ENCODE measurements at places on chromosomes 5 and 9.

GRCh38 chr9:6051511-6051950, 36.1 kb upstream of the RANBP6 start:
- no peak for DNase-seq

DNA sequence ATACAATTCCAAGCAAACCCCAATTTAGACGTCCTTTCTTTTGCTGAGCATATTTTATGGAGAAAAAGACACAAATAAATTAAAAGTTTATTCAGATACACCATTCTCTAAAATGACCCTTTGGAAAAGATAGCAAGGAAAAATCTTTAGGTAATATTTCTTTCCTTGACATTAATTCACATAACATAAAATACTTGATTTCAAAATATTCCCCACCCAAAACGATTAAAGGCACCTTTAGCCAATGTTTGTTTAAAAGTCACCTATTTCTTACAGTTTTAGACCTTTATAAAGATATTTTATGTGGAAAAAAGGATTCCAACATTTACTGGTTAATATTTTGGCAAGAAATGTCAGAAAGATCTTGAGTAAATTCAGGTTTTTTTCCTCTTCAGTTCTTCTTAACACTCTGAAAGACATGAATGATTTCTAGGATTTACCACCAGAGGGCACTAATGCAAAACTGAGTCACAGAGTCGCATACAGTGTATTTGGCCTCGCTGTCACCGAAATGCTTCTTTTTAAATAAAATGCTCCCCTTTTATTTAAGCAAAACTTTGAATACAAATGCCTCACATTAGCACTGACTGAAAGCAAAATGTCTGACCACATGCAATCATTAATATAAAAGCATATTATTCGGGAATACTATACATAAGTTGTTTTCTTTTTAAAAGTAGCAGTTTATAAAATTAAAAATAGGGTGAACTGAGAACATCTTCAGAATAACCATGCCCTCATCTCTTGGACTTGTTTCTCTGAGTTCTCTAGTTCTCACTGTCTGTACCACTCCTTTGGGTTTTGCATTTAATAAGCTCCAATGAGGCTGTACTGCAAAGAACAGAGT, 122.5 kb downstream of the SLC1A3 start:
- peak; percentile 75 for DNase-seq

GRCh38 chr5:164577742-164578141, 1072.3 kb downstream of the MAT2B start:
- no peak for DNase-seq

GRCh38 chr9:136611606-136612005, 51.1 kb upstream of the EGFL7 start:
- no peak for DNase-seq

DNA sequence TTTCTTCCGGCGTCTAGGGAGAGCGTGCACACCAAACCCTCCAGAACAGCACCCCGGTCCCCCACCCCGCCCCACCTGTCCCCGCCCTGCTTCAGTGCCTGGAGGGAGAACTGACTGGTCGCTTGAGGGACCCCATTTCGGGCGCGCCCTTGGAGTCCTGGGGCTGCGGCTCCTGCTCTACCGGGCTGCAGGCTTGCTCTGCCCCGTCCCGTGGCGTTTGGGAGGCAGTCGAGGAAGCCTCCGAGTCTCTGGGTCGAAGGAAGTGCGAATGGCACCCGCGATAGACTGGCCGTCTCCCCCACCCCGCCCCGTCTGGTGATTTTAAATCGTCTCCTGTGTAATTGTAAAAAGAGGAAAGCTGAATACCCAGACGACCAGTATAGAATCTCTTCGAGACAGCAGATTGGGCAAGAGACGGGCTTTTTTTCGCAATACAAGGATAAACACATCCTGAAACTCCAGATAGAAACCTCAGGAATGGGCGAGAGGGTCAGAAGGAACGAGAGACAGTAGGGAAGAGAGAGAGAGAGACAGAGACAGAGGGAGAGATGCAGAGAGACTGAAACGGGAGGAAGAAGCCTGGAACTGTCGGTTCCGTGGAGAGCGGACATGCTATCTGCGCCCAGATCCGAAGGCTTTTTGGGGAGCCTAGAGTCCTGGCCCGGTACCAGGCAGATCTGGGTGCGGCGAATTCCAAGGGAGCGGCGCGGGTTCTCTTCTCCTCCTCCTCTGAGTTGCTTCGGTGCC, 9.9 kb downstream of the PRDM6 start:
- peak; percentile 48 for DNase-seq

GRCh38 chr9:129853614-129854013, 18.4 kb downstream of the USP20 start:
- no peak for DNase-seq

DNA sequence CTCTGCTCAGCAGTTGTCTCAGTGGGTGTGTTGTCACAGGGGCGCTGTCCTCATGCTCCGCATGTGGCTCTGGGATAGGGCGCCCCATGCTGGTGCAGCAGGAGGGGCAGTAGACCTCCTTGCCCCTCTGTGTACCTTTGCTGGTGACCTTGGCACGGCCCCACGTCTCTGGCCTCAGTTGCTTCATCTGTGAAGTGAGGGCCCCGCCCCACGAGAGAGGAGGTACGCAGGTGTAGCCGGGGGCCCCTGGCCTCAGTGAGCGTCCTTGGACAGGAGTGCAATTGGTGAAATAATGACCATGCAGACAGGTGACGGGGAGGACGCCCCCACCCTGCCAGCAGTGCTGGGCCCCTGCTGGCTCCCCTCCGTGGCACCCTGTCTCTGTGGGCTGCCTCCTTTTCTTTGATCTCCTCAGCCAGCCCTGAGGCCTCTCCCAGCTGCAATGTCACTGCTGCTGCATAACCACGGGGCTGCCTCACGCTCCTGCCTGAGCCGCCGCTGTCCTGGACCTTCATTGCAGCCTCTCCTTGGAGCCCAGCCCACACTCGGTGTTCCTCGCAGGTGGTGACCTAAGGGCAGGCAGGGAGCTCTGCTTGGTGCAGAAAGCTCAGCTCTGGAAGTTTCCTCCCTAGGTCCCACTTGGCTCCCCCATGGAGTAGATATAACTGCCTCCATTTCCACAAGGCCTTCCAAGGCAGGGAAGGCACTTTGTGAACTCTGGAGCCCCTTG, 57.3 kb downstream of the PHF2 start:
- no peak for DNase-seq

GRCh38 chr9:34072410-34072809, 23.7 kb upstream of the UBAP2 start:
- no peak for DNase-seq

DNA sequence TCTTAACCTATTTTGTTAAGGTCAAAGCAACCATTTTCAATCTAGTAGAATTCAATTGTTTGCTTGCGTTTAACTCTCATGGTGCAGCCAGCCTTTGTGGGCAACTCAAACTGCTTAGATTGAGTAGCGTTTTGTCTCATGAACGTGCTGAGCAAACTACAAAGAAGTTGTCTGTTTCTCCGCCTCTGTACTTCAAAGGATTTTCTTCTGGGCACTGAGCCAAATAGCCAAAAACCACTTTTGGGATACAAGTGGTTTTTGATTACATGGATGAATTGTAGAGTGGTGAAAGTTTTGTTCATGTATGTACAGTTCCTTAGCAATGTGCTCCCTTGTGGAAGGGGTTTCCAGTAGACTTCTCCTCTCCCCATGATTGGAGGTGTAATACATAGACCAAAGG, 122.9 kb downstream of the CFAP90 start:
- no peak for DNase-seq

GRCh38 chr5:88287846-88288527, 19.3 kb upstream of the TMEM161B start:
- DNase-seq = no peak

DNA sequence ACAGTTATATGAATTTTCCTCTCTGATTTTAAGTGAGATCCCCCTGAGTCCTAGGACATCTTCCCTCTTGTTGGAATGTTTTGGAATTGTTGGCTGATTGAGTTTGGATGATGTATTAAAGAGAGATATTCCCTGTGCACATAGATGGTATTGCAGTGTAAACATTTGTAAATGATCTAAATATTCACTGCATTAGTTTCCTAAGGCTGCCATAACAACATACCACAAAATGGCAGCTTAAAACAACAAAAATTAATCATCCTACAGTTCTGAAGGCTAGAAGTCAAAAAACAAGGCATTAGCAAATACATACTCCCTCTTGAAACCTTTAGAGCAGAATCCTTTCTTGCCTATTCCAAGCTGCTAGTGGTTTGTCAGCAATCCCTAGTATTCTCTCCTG, 38.0 kb upstream of the MROH2B start:
- peak; percentile 27 for DNase-seq

DNA sequence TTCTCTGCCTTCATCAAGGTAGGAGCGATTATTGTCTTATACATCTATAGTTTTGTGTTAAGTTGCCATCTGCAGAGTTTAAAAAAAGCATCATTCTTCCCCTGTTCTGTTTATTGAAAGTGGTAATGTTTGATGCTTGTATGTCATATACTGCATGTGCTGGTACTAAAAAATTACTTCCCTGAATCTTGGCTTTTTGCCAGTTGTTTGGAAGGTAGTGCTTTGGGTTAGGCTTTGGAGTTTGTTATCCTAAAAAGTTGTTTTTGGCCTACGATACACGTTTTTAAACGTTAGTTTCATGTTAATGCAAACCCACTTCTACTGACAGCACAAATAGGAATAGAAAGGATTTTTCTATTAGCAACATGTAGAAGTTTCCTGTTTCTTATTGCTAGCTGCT, 158.3 kb downstream of the GIN1 start:
- DNase-seq = no peak

GRCh38 chr5:106796081-106796480, 874.7 kb downstream of the EFNA5 start:
- no peak for DNase-seq

- DNase-seq = no peak
Observed at GRCh38 chr9:91174772-91175171, 186.9 kb downstream of the AUH start.

GRCh38 chr5:75521195-75521594, 9.5 kb downstream of the POLK start:
- no peak for DNase-seq

GRCh38 chr5:65418661-65419060, 63.1 kb downstream of the ADAMTS6 start:
- DNase-seq = peak; percentile 16

- no peak for DNase-seq
Observed at GRCh38 chr5:149615976-149616375, 34.7 kb downstream of the ARHGEF37 start.

DNA sequence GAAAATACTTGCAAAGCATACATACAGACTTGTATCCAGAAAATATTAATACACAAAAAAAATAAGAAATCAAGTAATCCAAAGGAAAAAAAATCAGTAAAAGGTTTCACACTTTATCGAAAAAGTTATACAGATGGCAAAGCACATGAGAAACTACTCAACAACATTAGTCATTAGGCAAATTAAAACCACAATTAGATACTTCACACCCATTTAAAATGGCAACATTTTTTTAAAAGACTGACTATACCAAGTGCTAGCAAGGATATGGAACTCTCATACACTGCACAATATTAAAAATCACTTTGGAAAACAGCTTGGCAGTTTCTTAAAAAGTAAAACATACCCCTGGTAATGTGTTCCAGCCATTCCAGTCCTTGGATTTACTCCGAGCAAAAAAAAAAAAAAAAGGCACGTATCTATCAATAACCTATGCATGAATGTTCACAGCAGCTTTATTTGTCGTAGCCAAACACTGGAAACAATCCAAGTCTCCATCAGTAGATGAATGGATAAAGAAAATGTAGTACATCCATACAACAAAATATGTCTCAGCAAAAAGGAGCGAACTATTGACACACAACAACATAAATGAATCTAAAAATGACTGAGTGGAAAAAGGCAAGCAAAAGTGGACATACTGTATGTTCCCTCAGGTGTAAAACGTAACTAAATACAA, 66.0 kb downstream of the GNAQ start:
- DNase-seq = no peak

- peak; percentile 30 for DNase-seq
Observed at GRCh38 chr9:32264170-32264864, 120.1 kb upstream of the ACO1 start.

DNA sequence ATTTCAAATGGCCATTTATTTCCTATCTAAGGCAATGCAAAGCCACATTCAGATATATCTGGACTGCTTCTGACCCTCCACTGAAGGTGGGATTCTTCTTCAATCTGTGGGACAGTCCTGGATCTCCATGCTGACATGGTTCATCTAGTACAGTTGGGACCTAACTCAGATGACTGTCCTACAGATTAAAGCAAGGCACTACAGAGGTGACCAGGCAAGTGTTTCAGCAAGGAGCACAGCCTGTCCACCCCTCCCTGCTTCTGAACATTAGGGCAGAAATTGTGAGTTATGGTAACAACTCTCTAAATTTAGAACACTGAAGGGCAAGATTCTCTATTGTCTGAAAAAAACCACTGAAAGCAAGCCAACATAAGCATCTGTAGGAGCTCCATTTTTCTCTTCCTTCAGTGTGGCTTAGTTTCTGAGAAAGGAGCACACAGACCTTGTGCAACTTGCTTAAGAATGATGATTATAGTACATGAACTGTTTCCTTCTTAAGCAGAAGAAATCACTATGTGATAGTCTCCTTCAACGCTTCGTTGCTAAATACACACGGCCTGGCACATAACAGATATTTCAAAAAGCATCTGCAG, 62.9 kb upstream of the BARX1 start:
- peak; percentile 38 for DNase-seq

DNA sequence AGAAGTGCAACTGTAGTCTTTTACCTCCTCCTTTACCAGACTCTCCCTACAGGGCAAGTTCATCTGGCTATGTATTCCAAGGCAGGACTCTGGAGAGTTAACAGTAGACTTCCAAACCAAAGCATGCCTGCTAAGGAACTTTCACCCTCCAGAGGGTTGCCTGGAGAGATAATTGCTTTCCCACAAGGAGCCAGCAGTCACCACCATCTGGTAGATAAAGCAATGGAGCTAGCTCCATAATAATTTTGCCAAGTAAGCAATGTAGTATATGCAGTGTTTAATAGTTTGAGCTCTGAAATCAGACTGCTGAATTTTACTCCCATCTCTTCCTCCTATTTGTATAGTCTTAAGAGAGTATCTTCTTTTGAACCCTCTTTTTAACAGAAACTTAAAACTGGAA, 566.8 kb upstream of the PTGER4 start:
- DNase-seq = peak; percentile 6

DNA sequence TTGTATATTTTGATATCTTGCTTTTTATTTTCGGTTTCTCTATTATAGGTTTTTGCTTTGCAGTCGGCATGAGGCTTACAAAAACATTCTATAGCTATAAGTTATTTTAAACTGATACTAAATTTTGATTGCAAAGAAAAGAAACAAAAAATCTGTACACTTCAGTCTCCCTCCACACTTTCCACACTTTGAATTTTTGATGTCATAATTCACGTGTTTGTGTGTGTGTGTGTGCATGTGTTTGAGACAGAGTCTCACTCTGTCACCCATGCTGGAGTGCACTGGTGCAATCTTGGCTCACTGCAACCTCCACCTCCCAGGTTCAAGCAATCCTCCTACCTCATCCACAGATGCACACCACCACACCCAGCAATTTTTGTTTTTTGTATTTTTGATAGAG, 124.9 kb downstream of the MRPS30 start:
- DNase-seq = no peak

- DNase-seq = no peak
Observed at GRCh38 chr5:81842795-81843398, 92.0 kb upstream of the SSBP2 start.

GRCh38 chr9:131276094-131276888, at the start of gene FAM78A:
FAM78A (minus strand) TSS chr9:131276510; CDS start chr9:131276179, 331 bp downstream.
- DNase-seq = no peak

Data from fibroblast of mammary gland (primary cell).